ENCODE measurements at places on chromosomes 1 and 21.

DNA sequence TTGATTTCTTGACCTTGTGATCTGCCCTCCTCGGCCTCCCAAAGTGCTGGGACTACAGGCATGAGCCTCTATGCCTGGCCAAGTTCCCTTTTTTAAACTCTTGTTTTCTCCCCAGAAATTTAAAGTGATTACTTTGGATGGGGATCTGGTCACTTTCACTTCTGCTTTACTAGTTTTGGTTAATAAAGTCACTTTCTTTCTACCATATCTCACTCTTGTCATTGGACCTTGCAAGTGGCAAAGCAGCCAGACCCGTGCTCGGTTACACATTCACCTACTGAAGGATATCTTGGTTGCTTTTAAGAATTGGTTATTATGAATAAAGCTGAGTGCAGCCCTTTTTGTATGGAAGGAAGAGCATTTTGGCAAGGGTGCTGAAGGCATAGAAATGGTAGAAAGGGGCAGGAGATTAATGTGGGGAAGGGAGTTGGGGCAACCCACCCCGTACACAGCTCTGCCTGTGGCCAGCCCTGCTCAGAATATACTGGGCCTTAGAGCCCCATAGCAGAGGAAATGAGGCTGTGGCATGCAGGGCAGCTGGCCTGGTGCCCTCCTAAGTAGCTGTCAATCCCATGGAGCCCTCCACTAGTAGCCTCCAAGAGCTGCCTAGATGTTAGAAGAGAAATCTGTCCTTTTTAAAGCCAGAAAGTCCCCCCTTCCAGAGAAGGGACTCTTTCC lies 40.7 kb downstream of the CD2 start:
- no peak for DNase-seq

- no peak for DNase-seq
Measured at GRCh38 chr1:29368936-29369932, 132.9 kb downstream of the PTPRU start.

DNA sequence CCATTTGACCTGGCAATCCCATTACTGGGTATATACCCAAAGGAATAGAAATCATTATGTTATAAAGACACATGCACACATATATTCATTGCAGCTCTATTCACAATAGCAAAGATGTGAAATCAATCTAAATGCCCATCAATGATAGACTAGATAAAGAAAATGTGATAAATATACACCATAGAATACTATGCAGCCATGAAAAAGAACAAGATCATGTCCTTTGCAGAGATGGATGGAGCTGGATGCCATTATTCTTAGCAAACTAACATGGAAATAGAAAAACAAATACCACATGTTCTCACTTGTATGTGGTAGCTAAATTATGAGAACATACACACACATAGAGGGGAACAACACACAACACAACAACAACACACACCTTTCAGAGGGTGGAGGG lies 248.5 kb downstream of the PCP4 start:
- no peak for DNase-seq

DNA sequence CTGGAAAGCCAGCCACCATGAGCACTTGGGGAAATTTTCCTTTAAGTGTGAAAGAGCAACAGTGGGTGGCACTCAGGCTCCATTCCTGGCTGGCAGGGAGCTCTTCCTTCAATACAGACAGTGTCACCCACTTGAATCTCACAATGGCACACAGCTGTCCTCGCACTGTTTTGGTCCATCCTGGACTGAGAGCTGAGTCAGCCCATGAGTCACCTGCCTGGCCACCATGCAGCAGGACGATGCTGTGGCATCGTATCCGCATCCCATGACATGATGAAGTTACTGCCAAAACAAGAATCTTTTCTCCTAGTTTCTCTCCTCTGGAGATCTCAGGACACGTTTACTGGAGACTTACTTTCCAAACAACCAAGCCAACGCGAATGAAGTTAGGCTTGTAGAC lies 6.0 kb downstream of the TMPRSS2 start:
- DNase-seq: no peak

DNA sequence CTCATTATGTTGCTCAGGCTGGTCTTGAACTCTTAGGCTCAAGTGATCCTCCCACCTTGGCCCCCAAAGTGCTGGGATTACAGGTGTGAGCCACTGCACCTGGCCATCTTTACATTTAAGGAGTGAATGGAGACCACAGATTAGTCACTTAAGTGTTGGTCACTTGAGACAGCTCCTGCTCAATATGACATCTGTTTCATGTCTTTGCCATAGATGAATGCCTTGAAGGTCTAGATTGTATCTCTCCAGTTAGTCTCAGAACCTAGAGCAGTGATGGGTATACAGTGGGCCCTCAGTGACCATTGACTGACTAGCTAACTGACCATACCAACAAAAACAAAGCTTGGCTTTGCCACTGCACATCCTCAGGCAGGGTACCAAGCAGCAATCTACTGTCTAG lies 15.3 kb downstream of the BCL9 start:
- DNase-seq: no peak

DNA sequence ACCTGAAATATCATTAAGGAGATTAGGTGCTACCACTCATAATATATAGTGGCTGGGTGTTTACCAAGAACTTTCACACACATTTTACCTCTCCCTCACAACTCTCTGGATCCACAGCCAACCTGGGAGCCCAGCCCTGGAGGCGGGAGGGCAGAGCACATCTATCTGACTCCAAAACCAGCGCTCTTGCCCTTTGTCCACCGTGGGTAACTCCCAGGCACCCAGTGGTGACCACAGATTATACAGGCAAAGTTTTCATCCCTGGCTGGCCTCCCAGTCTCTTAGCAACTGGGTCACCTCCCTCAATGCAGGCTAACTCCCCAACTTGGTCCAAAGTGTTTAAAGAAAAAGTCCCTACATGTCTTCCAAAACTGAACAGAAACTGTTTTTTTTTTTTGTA lies 2.4 kb downstream of the PAQR7 start:
- DNase-seq: no peak

DNA sequence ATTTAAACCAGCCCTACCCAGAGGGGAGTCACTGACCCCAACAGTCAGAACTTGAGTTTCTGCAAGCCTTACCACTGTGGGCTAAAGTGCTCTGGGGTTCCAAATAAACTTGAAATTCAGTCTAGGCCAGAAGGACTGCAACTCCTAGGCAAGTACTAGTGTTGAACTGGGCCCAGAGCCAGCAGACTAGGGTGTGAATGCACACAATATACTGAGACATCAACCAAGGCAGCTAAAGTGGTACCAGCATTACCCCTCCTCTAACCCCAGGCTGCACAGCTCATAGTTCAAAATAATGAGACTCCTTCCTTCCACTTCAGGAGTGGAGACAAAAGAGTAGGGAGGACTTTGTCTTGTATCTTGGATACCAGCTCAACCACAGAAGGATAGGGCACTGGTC lies 18.9 kb upstream of the IL20 start:
- no peak for DNase-seq

DNA sequence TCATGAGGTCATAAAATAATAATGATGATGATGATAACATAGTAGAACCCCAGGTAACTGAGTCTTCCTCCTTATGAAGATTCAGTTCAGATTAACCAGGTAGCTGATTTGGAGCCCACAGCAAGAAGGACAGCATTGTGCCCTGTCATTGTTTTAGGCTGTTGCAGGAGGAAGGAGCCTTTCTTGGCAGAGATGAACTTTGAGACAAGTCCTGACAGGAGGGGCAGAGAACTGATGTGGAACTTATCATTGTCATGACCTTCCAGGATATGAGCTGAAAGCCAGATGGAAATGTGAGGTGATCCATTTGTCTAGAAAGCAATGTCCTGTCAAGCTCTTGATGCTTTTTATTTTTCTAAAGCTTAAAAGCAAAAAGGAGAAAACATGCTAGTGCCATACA lies 132.6 kb upstream of the COA6 start:
- DNase-seq: no peak

- DNase-seq: no peak
Measured at GRCh38 chr1:208078752-208079151, 165.4 kb downstream of the PLXNA2 start.

DNA sequence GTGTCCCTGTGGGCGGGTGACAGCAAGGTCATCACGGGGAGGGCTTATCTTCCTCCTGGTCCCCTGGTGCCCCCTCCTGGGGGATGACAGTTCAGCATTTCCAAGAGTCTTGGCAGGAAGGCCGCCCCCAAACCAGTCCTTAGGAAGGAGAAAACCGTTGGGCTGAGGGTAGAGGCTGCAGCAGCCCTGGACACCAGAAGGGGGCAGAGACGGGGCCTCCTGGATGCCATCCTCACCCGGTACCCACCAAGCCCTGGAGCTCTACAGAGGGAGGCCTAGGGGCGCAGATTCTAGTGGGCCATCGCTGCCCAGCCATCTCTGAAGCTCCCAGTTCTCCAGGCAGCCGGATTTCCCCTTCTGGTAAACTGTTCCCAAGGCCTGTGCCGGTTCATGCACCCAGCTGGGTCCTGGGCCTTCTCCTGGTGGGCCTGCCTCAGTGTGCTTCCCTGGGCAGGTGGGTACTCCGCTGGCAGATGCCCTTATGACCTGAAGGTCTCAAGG lies 14.8 kb upstream of the ZNF669 start:
- DNase-seq: no peak

DNA sequence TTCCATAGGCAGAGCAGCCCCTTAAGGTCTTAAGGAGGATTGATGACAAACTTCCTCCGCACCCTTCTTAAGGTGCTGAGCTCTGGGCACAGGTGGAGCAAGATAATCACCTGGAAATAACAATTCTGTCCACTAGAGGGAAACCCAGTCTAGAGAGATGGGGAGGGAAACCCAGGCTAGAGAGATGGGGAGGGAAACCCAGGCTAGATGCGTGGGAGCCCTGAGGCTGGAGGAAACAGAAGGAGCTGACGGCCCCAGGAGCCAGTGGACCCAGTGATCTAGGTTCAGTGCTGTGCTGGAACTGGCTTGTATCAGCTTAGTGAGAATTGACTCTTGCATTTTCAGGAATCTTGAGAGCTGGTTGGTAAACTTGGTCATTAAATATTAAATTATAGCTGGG lies 17.8 kb upstream of the MYCL start:
- peak; percentile 23 for DNase-seq

DNA sequence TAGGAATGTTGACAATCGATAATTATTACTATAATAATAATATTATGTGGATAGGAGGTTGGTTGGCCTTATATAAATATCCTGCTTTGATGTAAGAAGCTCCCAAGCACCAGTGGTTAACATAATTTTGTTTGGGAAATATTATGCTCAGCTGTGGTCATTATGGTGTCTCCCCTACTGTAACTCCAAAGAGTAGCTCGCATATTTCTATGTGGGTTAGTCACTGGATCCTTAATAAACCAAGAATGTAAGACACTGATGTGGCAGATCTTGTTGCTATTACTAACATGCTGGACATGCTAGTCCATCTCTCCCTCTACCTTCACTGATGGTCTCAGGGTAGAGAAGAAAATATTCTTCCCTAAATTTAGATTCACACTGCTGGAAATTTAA lies 79.2 kb upstream of the RALGPS2 start:
- DNase-seq: no peak

DNA sequence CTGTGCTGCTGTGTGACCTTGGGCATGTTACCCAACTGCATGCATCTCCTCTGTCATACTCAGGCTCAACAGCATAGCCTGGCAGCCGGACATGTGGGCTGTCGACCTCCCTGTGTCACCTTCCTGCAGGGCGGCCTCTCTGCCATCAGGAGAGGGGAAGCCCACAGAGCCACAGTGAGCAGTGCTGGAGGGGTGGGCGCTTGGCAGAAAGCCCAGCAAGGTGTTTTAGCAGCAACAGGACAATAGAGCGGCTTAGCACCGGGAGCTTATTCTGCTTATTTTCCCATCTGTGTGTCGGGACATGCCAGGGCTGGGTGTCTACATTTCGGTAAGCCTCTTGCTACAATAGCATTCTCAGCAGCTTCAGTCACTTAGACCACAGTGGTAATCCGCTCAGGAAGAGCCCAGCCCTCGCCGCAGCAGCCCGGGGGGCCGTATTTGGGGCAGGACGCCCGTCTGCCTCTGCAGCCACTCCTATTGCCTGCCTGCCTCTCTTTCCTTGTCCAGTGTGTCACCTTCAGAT lies 22.8 kb upstream of the CDK18 start:
- no peak for DNase-seq

DNA sequence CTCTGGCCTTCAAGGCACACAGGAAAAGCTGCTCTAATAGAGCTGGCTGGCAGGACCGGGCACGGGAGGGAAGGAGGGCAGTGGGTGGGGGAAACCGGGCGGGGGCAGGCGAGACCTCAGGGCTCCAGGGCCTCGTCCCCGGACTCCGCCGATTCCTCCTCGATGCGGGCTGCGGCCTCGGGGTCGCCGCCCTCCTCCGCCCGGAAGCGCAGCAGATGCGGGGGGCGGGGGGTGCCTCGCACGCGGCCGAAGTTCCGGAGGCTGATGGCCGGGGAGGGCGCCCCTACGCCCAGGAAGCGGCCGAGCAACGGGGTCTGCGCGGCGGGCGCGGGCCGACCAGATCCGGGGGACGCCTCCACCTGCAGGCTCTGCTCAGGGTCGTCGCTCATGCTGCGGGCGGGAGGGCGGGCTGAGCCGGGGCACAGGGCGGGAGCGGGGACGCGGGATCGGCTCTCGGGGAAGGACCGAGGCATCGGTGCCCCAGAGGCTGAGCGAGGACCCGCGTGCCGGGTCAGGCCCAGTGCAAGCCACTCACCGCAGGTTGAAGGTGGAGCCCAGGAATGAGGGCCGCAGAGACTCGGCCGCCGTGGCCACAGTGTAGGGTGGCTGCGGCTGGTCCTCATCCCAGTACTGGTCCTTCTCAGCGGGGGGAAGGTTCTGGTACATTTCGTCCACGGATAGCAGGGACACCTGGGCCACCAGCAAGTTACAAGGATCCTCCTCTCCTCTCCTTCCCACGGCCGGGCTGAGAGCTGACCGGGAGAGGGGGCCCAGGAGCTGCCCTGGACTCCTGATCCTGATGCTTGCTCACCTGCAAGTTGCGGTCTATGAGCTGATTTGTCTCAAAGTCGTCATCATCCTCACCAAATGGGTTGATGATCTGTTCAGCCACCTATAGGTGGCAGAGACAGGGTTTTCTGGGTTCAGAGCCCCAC lies 3.6 kb downstream of the BEST4 start:
- no peak for DNase-seq

DNA sequence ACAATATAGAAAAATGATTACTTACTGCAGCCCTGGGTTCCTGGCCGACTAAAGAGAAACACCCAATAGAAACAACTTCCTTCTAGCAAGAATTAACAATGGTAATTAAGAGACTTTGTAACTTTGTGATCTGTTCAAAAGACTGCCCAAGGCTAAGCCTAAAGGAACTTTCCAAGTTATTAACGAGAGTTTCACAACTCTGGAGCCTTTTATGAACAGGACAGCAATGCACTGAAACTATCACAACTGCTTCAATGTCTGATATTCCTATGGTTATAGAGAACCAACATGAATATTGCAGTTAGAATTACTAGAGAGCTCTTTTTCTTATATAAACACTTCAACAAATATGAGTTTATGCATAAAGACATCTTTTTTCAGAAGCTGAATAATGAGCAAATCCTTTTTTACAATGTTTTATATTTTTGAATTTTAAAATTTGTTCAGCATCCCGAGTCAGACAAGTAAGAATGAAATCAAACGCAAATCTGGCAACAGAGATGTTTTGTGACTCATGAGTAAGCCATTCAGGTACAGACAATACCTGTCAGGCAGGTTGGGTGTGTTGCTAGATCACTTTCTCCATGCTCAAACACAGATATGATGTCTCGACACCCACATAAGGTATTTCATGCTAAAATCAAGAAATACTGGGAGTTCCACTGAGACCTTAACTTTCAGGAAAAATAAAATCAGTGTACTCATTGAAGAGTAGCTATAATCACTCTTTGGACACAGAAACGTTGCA lies 22.2 kb upstream of the KCNJ15 start:
- DNase-seq: no peak

Data from stimulated activated CD4-positive, alpha-beta T cell treated with anti-CD3 and anti-CD28 coated beads, Interleukin-1b, Interleukin-23, amount 100 ng/mL, for 24 hours (primary cell).